Naive thymus-derived CD8-positive, alpha-beta T cell (primary cell): ENCODE measurements at places on chromosomes 6 and 20. TPM values are rescaled to one million over a fixed set of nuclear protein-coding genes. Genes with fewer than 3 reads are reported as not detected.

BMP7 gene
- not detected for total RNA-seq

DNA sequence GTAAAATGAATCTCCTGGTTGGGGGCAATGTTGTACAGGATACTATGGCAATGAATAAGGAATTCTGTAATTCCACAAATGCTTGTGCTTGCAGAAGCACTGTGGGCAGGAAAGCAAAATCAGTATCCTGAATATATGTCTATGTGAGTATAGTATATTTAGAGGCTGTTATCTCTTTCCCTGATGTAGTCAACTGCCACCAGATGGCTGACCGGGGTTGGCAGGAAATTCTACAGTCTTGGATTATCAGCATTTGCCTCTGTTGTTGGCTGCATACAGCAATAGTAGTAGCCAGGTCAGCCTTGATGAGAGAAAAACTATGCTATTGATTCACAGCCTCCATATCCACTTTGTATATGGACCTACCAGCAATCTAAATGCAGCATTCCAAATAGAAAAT is 425.1 kb upstream of the JAG1 start:
- no peak for DNase-seq

GRCh38 chr6:146028851-146029572 is at the start of gene GRM1:
Gene GRM1 (plus strand): TSS chr6:146029062. CDS start chr6:146029518, 456 bp downstream.
- DNase-seq, result no peak

DNA sequence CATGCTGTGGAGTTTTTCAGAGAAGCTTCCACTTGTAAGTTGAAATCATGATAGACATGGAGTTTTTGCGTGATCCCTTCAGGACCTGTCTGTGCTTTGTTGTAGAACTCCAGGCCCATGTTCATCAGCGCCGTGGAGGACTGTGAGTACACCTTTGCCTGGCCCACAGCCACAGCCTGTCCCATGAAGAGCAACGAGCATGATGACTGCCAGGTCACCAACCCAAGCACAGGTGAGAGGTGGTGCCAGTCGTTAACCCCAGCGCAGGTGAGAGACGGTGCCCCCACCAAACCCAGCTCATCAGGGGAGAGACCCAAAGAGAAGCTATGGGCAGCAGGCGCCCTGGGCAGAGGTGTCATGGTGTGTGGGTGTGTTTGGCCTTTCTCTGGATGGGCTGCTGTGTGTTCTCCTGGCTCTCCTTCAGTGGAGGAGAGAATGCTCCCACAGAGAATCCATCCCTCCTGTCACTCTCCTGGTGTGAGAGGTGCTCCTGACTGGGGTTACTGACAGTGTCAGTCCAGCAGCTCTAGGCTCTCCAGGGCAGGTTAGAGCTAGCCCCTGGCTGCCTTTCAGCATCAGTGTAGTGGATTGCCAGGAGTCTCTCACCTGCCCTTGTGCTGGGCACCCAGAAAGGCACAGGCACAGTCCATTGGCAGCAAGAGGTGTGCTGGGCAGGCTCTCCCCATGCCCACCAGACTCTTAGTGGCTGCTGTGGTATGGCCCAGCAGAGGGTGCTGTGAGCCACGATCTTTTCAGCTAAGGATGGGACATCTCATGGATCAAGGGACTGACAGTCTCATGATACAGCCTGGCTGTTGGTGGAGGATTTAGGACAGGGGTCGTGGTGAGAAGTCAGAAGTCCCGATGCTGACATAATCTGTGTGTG is 49.6 kb upstream of the SLC22A1 start:
- DNase-seq, result no peak
